T-cell (primary cell): ENCODE measurements at places on chromosomes 2 and 18. TPM values are rescaled to one million over a fixed set of nuclear protein-coding genes. Genes with fewer than 3 reads are reported as not detected.

DNA sequence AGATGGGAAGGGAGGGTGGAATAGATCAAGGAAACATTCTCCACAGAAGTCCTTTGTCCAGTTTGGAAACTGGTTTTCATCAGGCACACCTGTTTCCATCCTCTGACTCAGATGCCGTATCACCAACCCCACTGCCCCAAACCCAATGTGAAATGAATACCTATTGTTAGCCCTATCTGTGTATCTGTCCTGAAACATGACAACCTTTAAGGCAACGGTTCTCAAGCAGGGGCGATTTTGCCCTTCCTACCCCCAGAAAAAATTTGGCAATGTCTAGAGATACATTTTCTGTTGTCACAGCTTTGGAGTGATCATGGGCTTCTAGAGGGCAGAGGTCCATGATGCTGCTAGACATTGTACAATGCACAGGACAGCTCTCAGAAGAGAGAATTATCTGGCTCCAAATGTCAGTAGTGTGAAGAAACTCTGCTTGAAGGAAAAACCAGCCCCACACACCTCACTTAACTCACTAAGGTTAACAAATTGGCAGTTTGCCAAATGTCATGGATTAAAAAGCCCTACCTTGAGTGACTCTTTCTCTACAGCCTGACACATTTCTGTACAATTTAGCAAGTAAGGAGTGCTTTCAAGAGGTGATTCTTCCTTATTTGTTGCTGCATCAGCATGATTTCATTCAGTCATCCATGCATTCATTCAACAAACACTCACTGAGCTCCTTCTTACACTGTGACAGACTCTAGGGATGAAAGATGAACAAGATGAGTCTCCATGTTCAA lies 3.4 kb downstream of the SCTR start:
- H3K4me3 ChIP-seq: no peak overlapping the region
- no peaks in the 10 kb centered on the region for H3K4me1 ChIP-seq
- DNase-seq: no peak
- H3K27ac ChIP-seq: no peak overlapping the region

- H3K27me3 ChIP-seq: no peaks in the 10 kb centered on the region
- H3K36me3 ChIP-seq: peaks cover 3% of the 10 kb centered on the region
- peak; percentile 18 for DNase-seq
- no peaks in the 10 kb centered on the region for H3K4me1 ChIP-seq
- no peak overlapping the region for H3K27ac ChIP-seq
Observed at GRCh38 chr2:86518481-86518880, 44.8 kb downstream of the CHMP3 start.

DNA sequence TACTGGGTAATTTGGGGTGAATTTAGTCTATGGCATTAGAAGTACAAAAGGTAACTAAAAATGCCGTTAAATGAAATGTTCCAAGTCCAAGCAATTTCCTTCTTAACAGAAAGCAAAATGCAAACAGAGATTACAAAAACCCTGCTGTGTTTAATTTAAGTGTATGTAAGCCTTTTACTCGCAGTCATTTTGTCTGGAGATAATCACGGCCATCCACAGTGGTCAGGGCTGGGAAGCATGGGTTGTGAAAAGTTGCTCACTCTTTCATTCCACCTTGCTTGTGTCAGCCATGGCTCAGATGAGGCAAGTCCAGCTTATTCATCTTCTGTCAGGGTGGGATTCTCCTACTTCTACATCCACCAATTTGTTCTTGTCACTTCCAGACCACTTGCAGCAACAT lies 983.6 kb upstream of the ZEB2 start:
- no peak overlapping the region for H3K4me3 ChIP-seq
- no peaks in the 10 kb centered on the region for H3K36me3 ChIP-seq
- H3K27ac ChIP-seq: no peak overlapping the region

DNA sequence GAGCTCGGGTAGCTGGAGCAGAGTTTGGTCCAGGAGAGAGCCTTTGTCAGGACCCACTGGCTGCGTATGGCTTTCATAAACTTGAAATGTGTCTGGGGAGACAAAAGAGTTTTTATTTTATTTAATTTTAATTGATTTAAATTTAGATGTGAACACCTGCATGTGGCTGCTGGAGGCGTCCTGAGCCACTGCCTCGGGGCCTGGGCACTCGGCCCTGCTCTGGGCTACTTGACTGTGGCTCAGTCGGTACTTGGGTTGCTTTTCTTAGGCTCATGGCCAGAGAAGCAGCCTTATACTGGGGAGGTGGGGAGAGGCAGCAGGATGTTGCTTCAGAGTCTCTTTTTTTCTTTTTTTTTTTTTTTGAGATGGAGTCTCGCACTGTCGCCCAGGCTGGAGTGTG lies 661.8 kb upstream of the HS6ST1 start:
- no peak for DNase-seq
- H3K27ac ChIP-seq: no peak overlapping the region

GRCh38 chr2:25315316-25315680 lies 26.4 kb downstream of the DNMT3A start:
- no peaks in the 10 kb centered on the region for H3K27me3 ChIP-seq
- peaks cover 19% of the 10 kb centered on the region for H3K36me3 ChIP-seq
- H3K4me3 ChIP-seq: no peak overlapping the region
- peak overlapping the region; percentile 69 for H3K27ac ChIP-seq

DNA sequence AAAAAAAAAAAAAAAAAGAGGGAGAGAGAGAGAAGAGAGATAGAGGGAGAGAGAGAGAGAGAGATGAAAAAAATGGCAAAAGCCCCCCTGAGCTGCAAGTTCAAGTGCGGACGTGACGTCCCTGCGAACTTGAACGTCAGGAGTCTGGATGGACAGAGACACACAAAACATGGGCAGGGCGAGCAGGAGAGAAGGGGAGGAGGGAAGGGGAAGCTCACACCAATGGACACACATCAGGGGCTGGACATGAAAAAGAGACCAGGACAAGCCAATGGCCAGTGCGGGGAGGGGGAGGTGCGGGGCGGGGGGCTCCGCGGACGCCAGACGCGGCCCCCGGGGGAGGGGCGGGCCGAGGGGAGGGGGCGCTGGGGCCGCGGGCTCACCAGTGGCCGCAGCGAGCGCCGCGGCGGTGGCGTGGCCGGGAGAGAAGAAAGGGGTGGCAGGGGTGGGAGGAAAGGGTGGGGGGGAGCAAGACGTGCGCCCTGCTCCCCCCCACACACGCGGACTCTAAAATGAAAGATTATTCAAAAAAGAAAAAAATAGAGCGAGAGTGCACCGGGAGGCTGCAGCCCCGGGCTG lies at the start of gene BCL11A:
TSS of gene BCL11A (minus strand) at position 160 of the 579 bp plus-strand sequence. CDS start 384 bp downstream, outside the sequence.
- peaks cover 82% of the 10 kb centered on the region for H3K4me1 ChIP-seq
- no peak within 1 kb of the TSS for H3K27ac ChIP-seq
- DNase-seq: no peak
- H3K4me3 ChIP-seq: peak within 1 kb of the TSS; percentile 64
- no peaks in the 10 kb centered on the region for H3K36me3 ChIP-seq
- peaks cover 89% of the 10 kb centered on the region for H3K27me3 ChIP-seq

DNA sequence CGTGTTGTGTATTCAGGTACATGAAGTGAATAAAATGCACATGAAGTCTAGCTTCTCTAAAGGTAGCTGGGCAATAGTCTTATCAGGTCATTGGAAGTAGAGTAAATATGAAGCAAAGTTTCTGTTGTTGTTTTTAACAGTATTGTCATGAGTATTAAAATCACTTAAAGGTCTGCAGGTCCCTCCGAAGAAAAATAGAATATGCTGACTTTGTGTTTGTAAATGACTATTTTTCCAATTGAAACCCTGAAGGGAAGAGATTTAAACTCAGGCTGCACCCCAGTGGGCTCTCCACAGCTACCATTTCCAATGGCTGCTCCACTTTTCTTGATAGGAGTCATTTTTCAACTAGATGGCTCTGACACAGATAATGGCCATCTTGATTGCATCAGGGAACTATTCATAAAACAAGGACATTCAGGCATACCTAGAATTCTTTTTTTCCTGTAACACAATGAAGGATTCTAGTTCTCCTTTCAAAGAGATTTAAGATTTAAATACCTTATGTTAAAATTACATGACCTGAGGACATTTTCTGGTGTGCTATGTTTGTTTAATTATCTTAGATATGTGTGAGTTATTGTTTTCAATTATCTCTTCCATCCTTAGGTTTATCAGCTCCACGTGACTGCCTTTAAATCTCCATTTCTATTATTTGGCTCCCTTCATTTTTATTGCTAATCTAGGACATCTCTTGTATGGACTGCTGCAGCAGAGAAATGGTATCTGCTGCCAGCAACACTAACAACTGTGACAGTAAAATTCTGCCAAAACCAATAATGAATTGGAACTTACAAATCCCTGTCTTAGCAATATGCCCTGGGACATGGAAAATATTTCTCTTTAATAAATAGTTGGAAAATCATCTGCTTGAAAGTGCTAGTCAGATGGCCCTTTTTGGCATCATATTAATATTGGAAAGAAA lies 149.2 kb upstream of the NOSTRIN start:
- H3K4me3 ChIP-seq: no peak overlapping the region
- H3K36me3 ChIP-seq: no peaks in the 10 kb centered on the region
- no peak for DNase-seq
- no peaks in the 10 kb centered on the region for H3K27me3 ChIP-seq

DNA sequence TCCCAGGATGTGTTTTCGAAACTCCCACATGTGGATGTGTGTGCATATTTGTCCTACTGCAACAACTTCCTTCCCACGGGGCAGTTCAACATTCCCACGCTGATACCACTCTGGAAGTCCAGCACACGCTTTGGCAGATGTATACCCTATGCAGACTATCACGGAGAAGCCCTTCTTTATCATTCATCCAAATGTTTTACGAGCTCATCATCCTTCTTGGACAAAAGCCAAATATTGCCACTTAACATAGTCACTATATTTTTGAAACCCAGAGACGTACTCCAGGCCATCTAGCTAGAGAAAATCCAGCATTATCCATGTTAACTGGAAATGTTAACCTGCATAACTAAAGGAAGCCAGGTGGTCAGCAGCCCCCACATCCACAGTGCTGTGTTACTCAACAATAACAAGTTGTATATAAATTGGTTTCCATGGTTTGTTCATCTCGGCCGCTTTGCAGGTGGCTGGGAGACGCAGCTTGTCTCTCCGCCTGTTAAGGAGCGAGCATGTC lies 131.5 kb downstream of the ZNF532 start:
- no peaks in the 10 kb centered on the region for H3K36me3 ChIP-seq
- H3K27me3 ChIP-seq: no peaks in the 10 kb centered on the region
- no peak overlapping the region for H3K4me3 ChIP-seq
- no peak overlapping the region for H3K27ac ChIP-seq

DNA sequence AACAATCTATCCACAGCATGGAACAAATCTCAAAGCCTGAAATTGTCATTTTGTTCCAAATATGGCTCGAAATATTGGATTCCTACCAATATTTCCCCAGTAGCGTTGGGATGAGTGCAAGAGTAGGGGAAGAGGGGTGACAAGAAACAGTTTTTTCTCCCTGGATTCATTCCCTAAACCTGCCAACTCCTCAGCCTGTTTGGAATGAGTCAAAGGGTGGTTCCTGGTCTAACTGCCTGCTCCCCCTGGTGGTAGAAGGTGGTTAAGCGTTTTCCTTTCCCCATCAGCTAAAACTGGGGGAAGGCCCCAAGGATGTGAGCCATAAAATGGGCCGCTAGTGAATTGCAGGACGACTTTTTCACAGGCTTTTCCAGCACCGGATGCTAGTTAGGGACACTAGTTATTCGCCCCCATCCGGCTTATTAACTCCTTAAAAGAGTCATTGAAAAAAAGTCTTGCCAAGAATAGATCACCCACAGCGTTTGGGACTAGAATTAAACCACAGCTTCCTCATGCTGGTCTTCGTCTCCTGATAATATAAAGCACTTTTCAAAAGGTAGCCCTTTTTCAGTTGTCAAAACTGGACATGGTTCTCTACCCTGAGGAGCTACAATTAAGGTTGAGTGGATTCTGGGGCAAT lies 72.5 kb downstream of the DHRS9 start:
- H3K36me3 ChIP-seq: no peaks in the 10 kb centered on the region
- no peak overlapping the region for H3K27ac ChIP-seq
- DNase-seq: peak; percentile 20
- H3K4me3 ChIP-seq: no peak overlapping the region
- H3K27me3 ChIP-seq: no peaks in the 10 kb centered on the region

GRCh38 chr2:205148755-205149154 lies 533.5 kb upstream of the NRP2 start:
- H3K4me1 ChIP-seq: no peaks in the 10 kb centered on the region
- no peaks in the 10 kb centered on the region for H3K36me3 ChIP-seq
- H3K4me3 ChIP-seq: no peak overlapping the region
- no peak for DNase-seq

Gene MRPL33
- total RNA-seq: 25.9 TPM

Gene SPATA3
- not detected for total RNA-seq
